ENCODE measurements at places on chromosomes 11 and 22.
A peak's percentile ranks its signal among the peaks of the same experiment; 100 is the strongest.

GRCh38 chr11:86977441-86978050 is 22.4 kb upstream of the FZD4 start:
- no peak for DNase-seq

- DNase-seq, result no peak
Measured at GRCh38 chr11:112972399-112973145, 11.4 kb downstream of the NCAM1 start.

DNA sequence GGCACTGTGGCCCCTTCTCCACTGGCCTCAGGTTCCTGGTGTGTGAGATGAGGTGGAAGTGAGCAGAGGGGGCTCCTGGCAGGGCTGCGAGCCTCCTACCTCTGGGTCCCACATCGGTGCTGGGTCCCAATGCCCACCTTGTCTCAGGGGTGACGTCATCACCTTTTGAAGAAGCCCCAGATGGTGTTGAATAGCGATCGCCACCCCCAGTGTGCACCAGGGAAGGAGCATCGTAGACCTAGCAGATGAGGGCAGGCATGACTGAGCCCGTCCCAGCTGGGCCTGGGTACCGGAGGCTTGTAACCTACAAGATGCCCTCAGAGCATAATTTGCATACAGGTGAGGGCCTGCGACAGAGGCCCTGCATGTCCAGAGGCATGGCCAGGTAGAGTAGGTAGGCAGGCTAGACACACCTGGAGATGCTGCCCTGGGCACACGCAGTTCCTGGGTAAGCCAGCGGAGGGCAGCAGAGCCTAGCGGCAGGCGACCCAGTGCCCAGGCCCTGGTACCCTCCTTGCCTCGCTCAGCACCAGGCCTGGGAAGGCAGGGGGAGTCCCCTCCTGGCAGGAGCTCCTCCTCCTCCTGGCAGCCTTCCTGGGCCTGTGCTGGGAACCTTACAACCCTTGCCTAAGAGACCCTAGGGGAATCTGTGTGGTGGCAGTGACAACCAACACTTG is 52.5 kb downstream of the TPCN2 start:
- DNase-seq, result peak; percentile 65

- no peak for DNase-seq
Measured at GRCh38 chr22:21726650-21727049, 8.9 kb downstream of the YPEL1 start.

GRCh38 chr11:86117712-86118063 is 48.8 kb upstream of the PICALM start:
- no peak for DNase-seq

DNA sequence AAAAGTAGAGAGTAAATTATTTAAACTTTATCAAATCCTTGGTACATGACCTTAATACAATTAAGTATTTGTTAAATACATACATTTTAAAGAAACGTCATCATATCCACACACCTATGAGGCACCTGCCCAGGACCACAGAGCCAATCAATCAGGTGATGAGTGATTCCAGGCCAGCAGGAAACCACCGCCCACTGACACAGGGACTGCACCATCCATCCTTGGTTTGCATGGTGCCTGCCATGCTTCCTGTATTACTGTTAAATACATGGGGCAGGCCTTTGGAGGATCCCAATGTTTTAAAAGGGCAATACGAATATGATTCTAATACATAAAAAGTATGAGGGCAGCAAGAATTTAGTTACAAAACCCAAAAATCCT is 7.0 kb upstream of the TBC1D10A start:
- no peak for DNase-seq

DNA sequence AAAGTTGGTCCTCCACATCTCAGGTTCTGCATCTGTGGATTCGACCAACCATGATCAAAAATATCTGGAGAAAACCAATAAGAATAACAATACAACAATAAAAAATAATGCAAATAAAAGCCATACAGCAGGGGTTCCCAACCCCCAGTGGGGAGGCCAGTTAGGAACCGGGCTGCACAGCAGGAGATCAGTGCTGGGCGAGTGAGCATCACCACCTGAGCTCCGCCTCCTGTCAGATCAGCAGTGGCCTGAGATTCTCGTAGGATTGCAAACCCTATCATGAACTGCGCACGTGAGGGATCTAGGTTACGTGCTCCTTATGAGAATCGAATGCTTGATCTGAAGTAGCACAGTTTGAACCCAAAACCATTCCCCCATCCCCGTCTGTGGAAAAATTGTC is 25.4 kb upstream of the MYO18B start:
- DNase-seq, result no peak

DNA sequence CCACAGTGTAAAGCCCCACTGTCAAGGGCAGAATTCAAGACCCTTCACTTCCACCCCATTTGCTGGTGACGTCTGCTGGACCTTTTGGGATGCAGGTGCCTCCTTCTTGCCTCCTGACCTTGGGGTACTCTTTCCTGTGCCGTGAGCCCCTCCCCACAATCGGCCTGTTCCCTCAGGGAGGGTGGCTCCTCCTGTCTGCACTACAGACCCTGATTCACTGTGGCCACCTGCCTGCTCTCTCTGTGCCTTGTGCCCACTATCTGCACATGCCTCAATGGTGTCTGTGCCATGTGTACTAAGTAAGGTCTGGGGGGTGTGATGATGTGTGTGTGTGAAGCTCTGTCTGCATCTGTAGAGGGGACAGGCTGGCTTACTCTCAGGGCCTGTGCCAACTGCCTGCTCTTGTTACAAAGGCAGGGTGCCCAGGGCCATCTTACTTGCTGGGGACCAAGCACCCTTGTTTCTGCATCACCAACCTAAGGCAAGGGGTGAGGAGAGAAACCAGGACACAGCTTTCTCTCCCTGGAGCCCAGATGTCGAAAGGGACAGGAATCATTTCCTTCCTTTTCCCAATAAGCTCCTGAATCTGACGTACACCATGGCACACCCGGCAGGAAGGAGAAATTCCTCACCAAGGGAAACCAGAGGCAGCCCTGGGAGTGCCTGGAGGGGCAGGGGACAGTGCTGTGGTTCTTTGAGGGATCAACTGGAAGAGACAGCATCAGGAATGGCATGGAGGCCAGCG is 3.7 kb downstream of the PPM1F start:
- DNase-seq, result no peak

Data from effector CD4-positive, alpha-beta T cell (primary cell).